ENCODE measurements at places on chromosomes 7 and 10. TPM values are rescaled to one million over a fixed set of nuclear protein-coding genes. Genes with fewer than 3 reads are reported as not detected.

DNA sequence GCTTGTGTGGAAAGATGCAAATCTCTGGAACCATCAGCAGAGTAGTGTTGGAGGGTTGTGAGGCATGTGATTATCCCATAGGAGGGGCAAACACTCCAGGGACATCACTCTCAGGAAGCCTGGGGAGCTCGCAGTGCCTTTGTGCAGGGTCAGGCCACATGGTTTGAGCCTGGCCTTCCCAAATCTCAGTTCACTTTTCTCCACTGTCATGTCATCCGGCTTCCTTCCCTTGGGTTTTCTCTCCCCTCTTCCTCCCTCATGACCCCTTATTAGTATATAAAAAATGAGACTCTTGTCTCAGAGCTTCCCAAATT, 20.4 kb downstream of the TSPAN14 start:
- no peak for DNase-seq

DNA sequence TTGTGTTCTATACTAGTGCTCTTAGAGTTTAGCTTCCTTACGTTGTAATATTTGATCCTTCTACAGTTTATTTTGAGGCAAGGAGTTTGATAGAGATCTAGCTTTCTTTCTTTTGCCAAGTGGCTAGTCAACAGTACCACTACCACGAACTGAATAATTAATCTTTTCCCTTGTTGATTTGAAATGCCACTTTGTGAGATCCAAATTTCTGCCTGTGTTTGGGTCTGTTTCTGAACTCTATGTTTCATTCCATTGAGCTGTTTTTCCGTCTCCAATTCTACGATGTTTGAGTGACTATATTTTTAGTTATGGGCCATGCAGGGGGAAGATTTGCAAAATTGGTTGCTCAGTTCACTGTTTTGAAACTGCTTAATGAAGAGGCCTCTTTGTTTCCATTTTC, 134.7 kb downstream of the KIAA1217 start:
- no peak for DNase-seq

GRCh38 chr10:127798111-127798510, 61.1 kb downstream of the FOXI2 start:
- no peak for DNase-seq

Gene STK17A
- polyA plus RNA-seq: 12.8 TPM

DNA sequence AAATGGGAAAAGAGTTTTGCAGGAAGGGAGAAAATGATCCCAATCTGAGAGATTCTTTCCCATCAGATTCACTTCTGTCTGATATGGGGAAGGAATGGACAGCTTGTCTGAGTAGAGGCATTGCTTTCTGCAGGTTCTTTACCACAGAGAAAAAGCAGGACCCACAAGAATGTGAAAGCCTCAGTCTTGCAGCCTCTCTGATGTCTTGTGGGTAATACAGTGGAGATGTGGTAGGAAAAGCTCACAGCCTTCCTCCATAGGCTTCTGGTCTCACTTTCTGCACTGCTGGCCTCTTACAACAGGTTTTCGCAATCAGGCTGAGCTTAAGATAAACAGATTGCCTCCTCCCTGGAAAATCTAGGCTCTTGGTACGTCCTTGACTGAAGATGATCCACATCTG, 551 bp downstream of the IFIT1 start:
- no peak for DNase-seq

GRCh38 chr7:70764701-70765208, 367.2 kb upstream of the GALNT17 start:
- no peak for DNase-seq

- DNase-seq: no peak
These were observed 93.4 kb downstream of the PTPRN2 start for GRCh38 chr7:158494162-158494586.

DNA sequence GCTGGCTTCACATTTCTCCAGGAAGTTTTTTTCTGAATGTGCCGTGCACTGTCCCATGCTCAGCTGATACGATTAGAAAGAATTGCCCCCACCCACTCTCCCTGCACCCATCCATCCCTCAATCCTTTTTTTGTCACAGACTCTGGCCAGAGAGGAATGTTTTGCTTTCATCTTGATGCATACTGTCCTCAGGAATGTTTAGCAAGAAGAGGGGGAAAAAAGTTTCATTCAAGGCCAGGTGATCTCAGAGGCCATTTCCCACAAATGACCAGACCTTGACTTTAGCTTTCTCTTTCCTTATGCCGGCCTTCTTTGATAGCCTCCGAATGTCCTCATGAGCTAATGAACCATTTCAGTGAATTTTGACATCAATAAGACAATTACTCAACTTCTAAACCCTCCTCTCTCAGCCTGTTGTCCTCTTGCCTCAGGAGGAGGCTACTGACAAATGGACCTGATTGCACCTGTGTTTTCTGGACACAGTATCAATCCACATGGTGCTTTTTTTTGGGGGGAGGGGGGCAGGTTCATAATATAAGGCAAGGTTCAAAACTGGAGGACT, 105.0 kb upstream of the KLF6 start:
- DNase-seq: no peak

GRCh38 chr10:92690211-92690914, 608 bp downstream of the HHEX start:
- peak; percentile 69 for DNase-seq

Gene KCNH2
- 1.5 TPM for polyA plus RNA-seq

Gene PRKCQ
- polyA plus RNA-seq: 6.1 TPM

- no peak for DNase-seq
These were observed 95.1 kb upstream of the SAMD8 start for GRCh38 chr10:75016325-75016724.

DNA sequence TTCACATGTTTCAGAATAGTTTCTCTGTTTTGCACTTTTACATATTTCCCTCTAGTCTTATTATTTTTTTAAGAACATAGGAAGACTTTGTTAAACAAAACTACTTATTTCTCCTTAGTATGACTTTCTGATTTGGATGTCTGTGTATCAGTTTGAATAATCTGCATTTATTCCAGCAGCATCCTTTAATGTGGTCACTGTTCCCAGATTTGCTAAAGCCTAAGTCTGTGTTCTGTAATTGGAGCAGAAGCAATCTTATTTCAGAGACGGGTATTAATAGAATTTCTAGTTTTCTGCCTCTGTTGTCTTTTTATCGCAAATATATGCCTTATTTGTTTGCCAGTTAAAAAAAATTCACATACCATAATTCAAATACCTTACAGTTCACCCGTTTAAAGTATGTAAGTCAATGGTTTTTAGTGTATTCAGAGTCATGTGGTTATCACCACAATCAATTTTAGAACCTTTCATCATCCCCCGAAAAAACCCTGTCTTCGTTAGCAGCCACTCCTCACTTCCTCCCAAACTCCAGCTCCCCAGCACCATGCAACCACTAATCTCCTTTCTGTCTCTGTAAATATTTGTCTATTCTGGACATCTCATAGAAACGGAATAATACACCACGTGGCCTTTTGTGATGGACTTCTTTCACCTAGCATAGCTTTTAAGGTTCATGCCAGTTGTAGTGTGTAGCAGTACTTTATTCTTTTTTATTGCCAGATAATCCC, 58.7 kb downstream of the INPP5F start:
- DNase-seq: no peak

Gene GIMAP2
- polyA plus RNA-seq: 6.7 TPM

- no peak for DNase-seq
These were observed 342.6 kb upstream of the ZMIZ1 start for GRCh38 chr10:78726171-78726570.

DNA sequence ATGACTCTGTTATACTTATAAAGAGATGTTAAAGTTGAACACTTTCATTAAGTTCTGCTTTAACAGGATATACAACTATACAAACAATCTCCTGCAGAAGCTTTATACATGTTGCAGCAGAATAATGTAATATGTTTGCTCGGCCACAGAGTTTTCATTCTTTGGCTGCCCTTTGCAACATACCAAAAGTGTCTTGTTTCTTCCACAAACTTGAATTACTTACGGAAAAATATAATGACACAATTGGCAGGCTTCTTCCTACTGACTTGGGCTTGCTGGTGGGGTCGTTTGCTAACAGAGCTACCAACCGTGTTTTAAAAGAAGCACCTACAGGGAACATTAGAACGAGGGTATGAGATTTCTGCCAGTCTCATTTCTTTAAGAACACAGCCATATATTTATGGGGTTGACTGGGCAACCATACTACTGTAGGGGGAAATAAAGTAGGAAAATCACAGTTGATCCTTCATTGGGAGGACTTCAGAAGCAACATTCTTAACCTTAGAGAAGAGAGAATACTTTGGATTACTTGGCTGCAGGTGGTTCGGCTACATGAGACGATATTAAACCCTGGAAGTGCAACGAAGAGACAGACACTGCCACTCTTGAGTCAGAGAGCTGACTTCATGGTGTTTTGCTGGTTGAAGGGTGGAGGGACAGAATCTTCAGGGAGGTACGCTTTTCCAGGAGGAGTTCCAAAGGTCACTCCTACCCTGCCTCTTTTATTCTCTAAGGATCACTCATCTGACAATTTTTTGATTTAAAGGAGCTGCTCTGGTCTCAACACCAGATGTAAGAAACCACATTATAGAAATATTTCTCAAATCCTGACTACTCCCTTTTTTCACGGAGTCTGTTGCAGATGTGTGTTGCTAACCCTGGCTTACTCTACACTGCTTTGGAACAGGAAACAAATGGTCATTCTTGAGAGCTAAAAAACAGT, 123.9 kb downstream of the SEMA3C start:
- no peak for DNase-seq

Gene CDK1
- polyA plus RNA-seq: 3.1 TPM

GRCh38 chr7:2115760-2116447, 116.8 kb downstream of the MAD1L1 start:
- DNase-seq: no peak

DNA sequence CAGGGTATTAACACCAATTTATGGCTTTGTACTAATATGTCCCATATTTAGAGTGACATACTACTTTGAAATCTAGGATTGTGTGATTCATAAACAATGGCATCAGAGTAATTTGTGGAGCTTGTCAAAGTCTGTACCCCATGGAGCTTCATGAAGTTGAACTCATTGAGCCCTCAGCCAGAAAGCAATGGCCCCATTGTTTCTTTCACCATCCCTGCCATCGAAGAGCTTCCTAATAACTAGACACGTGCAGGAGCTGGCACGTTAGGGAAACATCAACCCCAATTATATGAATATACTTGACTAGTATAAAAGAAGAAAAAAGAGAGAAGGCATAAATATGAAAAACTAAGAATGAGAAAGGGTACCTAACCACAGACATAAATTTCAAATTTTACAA, 206.6 kb downstream of the CXCL12 start:
- no peak for DNase-seq

- no peak for DNase-seq
These were observed 114.9 kb downstream of the IPMK start for GRCh38 chr10:58152673-58153263.

- DNase-seq: peak; percentile 62
These were observed 17.8 kb downstream of the VWC2 start for GRCh38 chr7:49791088-49791741.

GRCh38 chr10:71303569-71303907, 15.5 kb upstream of the SLC29A3 start:
- DNase-seq: no peak

Gene UBTD1
- polyA plus RNA-seq: 26.1 TPM

DNA sequence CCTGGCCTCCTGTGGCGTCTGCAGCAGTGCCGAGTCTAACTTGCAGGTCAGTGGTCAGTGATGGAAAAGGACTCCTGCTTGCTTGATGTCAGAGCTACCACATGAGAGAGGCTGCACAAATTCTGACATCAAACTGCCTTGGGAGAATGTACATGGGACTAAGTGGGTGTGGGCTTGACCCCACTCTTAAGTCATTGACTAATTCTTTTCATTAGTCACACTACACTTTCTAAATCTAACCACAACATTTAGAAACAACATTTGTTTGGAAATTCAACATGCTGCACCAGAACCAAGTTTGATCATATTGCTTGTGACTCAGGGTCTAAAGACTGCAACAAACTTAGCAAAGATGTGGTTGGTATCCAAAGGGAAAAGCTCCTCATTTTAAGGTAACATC, 24.4 kb upstream of the CDC14C start:
- no peak for DNase-seq

DNA sequence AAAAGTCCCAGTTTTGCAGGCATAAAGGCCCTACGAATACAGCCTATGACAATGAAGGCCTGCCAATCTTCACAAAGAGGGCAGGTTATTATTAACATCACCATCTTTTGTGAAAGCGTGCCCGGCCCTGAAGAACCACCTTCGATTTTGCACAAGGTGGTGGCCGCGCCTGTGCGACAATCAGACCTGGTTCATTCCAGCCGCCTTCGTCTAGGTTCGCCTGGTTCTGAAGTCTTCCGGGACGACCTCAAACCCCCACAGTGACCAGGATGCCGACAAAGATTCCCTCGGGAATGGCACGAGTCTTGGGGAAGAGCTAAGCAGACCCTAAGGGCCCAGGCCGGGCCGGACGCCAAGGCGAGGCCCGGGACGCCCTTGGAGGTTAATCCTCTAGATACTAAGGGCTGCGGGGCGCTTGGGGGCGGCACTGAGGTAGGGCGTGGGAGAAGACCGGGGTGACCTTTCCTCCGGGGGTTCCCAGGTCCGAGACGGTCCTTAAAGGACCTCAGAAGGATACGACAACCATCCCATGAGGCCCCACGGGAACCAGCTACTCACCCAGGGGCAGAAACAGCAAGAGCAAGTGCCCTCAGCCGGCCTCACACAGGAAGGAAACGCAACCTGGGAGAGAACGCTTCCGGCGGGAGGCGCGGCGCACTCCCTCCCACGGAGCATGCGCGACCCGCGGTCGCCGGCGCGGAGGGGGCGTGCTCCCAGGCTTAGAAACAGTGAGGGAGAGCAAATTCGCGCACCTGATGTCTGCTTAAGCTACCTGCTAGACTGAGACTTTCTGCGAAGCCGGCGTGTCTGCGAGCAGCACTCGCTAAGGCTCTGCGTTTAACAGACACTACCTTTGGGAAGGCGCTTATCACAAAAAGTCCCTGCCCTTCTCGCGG, at the start of gene ATAD1:
ATAD1 (minus strand) TSS at position 618 of the 896 bp plus-strand sequence. CDS start 3,627 bp downstream, outside the sequence.
- DNase-seq: peak; percentile 93

All from kidney (tissue), 22 donors.